ENCODE measurements at places on chromosomes 5 and 9.

DNA sequence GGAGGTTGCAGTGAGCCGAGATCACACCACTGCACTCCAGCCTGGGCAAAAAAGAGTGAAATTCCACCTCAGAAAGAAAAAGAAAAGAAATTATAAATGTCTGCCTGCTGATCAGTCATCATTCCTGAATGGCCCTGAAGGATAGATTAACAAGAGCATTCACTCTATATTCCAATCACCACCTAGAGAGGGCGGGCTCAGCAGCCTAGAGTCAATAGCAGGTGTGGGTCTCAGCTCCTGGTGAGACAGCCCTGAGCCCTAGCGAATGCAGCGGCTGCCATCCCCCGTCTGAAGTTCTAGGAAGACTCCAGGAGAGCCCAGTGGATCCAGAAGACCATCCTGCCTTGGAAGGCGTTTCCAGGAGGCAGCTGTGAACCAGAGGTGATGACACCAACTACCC lies 12.0 kb downstream of the FBP1 start:
- DNase-seq, result no peak

DNA sequence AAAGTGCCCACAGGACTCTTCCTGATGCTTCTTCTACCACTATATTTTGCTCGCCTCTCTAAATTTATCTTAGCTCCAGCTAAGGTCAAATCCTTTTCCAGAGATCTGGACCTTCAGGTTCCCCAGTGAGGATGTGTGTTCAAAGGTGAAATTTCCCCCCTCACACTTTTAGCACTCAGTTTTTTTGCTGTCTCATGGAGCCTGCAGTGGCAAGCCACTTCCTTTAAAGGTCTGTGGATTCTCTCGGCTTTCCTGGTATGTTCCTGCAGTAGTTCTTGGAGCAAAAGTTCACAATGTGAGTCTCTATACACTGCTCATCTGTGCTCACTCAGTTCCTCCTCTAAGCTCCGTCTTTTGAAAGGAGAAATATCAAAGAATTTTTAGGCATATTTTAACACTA lies 181.4 kb downstream of the LURAP1L start:
- DNase-seq, result no peak

DNA sequence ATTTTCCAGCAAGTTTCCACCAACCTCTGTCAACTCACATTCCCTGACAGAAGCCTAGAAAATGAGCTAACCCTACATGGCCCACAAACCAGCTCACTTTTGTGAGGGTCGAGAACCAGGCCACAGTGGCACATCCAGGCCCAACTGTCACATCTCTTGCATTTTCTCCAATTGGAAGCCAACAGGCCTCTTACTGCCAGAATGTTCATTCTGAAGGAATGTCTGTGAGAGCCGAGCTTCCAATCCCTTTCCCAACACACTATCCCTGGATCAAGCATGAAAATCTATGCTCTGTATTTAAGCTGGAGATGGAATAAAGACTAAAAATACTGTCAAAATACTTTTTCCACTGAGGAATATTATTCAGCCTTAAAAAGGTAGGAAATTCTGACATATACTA lies 20.0 kb downstream of the MARCHF3 start:
- DNase-seq, result no peak

- no peak for DNase-seq
These were observed 120.1 kb downstream of the WNK2 start for GRCh38 chr9:93303806-93304573.

DNA sequence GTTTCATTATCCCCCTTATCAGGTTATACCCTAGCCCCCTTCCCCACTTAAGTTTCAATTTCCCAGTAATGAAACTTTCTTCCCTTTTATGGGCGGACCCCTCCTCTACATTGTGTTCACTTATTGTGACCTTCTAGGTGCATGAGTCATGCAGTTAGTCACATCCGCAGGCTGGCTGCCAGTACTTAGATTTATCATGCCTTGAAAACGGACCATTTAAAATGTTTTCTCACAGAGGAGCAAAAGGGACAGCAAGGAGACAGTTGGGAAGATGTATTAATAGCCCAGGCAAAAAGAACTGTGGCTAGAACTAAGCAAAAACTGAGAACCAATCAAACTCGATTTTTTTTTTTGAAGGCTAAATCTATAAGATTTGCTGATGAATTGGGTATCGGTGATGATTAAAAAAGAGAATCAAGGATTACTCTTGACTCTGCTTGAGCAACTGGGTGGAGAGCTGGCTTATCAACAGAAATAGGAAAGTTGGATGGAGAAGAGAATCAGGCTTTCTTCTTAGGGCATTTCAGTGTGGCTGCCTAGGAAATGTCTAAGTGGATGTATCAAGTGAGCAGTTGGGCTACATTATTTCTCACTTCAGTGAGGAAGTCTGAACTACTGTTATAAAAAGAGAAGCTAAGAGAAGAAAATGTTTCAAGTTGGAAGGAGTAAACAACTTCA lies 615.0 kb downstream of the HINT1 start:
- no peak for DNase-seq

DNA sequence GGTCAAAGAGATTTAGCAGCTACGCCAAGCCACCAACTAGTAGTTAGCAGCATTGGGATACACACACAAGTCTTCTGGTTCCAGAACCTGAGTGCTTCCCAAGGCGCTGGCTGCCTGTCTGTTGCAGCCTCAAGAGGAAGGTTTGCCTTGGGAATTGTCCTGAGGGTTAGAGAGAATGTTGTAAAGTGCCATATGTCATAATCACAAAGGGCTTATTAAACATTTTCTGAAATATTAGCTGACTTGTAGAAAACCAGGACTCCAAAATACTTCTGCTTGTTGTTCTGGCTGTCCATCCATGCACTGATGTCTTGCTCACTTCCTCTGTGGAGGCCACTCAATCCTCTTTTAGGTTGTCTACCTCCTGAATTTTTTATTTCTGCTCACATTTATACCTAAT lies 46.3 kb downstream of the SLC36A1 start:
- DNase-seq, result no peak

GRCh38 chr5:142287973-142288313 lies 36.9 kb downstream of the SPRY4 start:
- no peak for DNase-seq

- no peak for DNase-seq
These were observed 61.7 kb downstream of the HMCN2 start for GRCh38 chr9:130327070-130327780.

DNA sequence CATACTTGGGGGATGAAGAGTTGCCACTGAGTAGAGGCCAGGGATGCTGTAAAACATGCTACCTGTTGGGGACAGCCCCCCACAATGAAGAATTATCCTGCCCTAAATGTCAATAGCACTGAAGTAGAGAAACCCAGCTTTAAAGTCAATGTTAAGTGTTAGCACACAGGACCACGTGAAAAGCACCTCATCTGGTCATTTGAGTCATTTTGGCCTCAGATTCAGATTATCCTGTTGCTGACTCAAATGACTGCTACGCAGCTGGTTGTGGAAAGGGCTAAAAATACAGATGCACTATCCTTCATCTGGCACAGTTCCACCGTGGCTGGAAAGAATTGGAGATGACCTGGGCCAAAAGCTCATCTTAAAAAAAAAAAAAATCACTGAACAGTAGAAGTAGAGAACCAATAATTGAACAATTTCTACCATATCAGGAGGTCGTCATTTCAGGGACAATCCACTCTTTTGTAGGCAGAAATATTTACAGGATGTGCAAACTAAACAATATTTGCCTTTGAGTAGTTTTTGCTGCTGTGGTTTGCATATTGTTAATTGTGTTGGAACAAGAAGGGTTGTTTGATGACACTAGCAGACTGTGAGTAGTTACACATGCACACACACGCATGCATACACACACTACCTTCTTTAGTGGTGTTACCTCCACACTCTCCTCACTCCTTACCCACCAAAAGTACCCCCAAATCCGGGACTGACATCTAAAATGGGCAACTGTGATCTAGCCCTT lies 195.3 kb upstream of the KLF9 start:
- no peak for DNase-seq

DNA sequence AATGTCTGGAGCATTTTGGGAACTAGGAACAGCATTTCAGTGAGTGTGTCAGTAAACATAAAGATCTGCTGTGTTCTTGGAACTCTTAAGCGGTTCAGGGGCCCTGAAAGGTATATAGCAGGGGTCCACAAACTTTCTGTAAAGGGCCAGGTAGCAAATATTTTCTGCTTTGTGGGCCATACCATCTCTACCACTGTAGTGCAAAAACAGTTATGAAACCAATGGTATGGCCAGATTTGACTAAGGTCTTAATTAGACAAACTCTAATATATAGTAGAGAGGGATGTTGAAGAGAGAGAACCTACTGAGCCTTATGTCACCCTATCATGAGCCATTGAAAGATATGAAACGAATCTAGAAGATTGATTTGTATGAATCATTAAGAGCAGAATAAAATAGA lies 5.3 kb downstream of the TNPO1 start:
- DNase-seq, result no peak

DNA sequence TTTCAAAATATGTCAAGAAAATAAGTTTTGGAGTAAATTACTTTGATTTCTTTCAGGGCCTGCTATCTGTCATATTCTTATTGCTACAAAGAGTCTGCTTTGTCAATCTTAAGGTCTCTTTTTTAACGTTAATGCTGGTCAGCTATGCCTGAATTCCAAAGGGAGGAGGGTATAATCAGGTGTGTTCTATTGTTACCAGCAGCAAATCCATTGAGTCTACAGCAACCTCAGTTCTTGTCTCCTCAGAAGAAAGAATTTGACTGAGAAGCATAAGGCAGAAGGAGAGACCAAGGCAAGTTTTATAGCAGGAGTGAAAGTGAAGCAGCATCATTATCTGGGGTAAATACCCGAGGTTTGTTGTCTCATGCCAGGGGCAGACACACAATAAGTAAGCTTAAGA lies 23.7 kb upstream of the MINAR2 start:
- no peak for DNase-seq

DNA sequence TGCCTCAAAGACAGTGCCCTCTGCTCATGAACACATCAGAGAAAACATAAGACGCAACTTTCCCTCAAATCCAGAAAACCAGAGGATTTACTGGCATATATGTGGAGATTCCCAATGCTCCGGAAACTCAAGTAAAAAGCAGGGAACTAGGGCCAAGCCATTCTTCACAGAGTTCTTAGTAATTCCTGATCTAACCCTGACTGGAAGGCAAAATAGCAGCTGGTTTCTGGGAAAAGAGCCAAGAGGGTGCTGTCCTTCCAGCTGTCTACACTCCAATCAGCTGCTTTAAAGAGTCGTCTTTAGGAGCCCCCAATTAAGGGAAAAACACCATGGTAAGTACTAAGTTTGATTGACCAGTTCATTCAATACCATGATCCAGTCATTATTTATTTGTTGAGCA lies 49.6 kb downstream of the GNA14 start:
- DNase-seq, result no peak

Measured in hematopoietic multipotent progenitor cell (in vitro differentiated cells).